GM12878 (cell line): ENCODE measurements at places on chromosomes 13 and 19. TPM values are rescaled to one million over a fixed set of nuclear protein-coding genes. Genes with fewer than 3 reads are reported as not detected.

Gene SELENOV
- total RNA-seq: not detected in 2 replicates

Gene TBC1D17
- 20.4 and 20.9 TPM in 2 replicates for total RNA-seq

Gene ZNF723
- total RNA-seq: not detected in 2 replicates

Gene PRODH2
- total RNA-seq: not detected in 2 replicates

DNA sequence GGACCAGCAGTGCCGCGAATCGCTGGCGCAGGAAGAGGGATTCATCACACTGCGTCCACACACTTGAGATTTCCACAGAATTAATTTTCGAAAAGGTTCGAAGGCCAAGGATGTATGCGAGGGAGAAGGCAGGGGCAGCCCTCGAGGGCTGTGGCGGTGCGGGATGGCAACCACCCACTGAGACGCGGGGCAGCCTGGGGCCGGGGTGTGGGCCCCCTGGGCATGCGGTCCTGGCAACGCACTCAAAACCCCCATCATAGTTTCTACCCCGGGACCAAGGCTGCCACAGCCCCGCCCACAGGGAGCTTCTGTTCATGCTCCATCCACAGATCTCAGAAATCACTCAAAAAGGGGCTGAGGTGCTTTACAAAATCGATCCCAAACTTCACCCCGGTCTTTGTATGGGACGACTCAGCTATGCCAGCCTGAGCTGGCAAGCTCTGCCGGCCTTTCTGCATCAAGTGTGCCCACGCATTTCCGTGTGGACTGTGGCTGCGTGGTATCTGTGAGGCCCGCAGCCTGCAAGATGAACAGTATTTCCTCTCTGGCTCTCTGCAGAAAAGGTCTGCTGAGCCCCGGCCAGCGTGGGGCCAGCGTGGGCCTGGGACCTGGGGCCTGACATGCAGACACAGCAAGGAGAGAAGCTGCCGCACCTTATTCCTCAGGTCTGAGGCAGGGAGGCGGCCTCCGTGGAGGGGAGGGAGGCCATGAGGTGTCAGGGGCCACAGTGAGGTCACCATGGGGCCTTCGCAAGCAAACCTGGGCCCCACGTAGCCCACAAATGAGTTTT lies 19.2 kb downstream of the ZNF787 start:
- no peak for DNase-seq

- DNase-seq: no peak
Measured at GRCh38 chr13:103883698-103884097, 817.5 kb upstream of the SLC10A2 start.

GRCh38 chr19:39070888-39071287 lies 13.3 kb upstream of the ACP7 start:
- DNase-seq: no peak

DNA sequence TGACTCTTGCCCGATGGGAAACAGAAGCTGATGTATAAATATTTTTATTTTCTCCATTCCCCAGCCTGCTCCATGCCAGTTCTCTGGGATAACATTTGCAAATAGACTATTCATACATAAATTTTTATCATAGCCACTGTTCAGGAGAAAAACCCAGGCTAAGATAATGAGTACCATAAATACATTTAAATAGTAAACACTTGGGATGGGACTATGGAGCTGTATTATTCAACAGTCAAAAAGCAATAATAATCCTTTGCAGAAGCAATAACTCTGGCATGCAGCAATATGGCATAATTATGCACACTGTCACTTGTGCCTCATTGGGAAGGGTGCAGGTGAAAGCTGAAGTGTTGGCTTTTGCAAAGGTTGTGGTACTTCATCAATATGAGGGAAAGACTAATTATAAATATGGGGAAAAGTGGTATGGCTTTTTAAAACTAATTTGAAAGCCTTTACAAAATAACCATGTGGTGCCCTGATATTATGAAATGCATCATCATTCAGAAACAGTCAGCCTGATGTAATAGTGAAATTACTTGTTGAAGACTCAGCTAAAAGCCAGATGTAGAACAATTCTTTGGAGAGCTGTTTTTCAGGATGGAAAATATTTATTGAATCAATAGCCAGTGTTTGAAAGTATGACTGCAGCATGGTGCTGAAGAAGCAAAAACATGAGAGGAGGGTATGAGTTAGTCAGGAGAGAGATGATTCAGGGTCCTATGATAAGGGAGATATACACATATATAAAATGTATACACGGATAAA lies 2476.7 kb downstream of the PCDH9 start:
- no peak for DNase-seq

DNA sequence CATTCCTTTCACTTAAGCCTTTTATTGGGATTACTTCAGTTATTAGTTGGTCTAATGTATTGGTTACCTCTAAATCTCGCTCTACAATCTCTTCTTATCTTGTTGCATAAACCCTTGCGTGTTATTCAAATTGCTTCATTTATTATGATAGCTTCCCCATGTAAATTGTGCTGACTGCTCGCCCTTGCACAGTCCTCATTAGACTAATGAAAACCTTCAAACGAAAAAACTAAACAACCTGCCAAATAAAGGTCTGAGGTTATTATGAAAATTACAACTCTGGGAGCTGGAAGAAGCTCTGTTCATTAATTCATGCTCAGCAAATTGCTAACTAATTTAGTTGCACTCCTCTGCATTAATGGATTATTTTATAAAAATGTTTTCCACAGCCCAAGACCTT lies 320.1 kb downstream of the DACH1 start:
- no peak for DNase-seq

DNA sequence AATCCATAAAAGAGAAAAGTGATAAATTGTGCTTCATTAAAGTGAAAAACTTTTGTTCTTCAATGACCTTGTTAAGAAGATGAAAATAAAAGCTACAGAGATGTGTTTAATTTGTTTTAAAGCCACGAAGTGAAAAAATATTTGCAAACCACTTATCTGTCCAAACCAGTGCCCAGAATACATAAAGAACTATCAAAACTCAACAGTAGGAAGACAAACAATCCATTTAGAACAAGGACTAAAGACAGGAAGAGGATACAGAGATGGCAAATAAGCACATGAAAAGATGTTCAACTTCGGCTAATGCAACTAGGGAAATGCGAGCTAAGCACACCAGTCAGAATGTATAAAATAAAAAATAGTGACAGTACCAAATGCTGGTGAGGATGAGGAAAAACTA lies 15.0 kb downstream of the GJB6 start:
- DNase-seq: no peak

- DNase-seq: no peak
Measured at GRCh38 chr13:42486711-42487198, 87.2 kb upstream of the TNFSF11 start.

DNA sequence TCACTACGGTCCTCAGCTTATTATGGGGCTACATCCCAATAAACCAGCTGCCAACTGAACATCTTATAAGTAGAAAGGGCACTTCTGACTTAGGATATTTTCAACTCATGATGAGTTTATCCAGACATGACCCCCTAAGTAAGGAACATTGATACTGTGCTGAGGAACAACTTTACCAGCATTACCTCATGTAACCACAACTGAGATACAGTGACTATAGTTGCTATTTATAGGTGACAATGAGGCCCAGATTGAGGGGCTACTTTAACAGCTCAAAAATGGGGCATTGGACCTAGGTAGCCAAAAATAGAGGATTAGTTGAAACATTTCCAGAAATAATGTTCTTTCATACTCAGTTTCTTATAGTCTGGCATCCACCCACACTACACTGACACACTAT lies 26.8 kb downstream of the SKA3 start:
- DNase-seq: no peak

GRCh38 chr19:13978351-13979243 lies 26.3 kb downstream of the DCAF15 start:
- no peak for DNase-seq
